GM04504 (cell line): ENCODE measurements at places on chromosomes 12 and 14.

- peak; percentile 33 for DNase-seq
Observed at GRCh38 chr12:96240656-96241055, 46.5 kb downstream of the ELK3 start.

GRCh38 chr12:21634245-21634644, 23.4 kb downstream of the LDHB start:
- DNase-seq = no peak

- peak; percentile 95 for DNase-seq
Observed at GRCh38 chr12:103560604-103561101, 26.4 kb upstream of the STAB2 start.

DNA sequence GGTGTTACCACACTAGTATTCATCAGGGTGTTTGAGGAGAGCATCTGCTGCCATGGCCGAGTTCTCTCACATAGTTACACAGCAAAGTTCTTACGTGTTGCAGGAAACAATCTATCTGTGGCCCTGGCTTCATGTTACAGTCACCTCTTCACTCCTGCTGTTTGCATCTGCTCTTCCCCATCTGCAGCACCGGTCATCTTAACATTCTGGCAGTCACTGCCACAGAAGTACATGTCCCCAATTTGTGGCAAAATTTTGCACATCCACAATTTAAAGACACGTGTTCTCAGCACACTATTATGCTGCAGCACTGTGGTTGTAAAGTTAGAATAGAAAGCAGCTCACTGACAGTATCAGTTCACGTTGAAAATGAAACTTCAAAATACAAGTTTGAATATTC, 23.2 kb downstream of the MAPK1IP1L start:
- no peak for DNase-seq

DNA sequence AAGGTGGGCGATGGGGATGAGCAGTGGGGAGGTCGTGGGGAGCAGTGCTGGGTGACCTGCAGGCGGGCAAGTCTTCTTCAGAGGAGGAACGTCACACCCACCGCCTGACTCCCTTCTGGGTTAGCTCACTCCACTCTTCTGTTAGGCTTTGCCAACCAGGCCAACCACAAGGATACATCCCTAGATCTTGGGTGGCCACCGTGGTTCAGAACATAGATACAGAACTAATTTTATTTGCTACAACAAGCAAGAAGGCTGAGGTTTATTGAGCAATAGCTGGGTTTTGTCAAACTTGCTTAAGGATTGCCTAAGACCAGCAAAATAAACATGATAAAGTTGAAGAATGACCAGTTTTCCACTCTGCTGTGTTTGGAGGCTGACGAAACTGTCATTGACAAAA, 109.4 kb downstream of the DACT1 start:
- DNase-seq = peak; percentile 73

GRCh38 chr14:54483073-54483745, 5.6 kb downstream of the GMFB start:
- DNase-seq = no peak

DNA sequence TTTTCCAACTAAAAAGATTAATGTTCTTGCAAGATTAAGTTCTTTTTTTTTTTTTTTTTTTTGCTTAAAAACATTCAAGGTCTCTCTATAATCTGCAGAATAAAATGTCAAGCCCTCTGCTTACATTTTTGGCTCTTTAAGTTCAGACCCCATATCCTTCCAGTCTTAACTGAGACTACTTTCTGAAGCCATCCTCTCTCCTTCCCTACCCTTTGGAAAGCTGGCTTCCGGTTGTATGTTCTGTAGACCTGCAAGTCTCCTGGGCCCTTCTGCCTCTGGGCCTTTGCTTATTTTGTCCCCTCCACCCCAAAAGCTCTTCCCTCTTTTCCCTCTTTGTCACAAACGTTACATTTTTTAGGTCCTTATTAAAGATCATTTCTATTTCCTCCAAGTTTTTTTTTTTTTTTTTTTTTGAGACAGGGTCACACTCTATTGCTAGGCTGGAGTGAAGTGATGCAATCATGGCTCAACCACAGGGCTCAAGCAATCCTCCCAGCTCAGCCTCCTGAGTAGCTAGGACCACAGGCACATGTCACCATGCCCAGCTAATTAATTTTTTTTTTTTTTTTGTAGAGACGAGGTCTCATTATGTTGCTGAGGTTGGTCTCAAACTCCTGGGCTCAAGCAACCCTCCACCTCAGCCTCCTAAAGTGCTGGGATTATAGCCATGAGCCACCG, 46.5 kb downstream of the PTPRB start:
- DNase-seq = no peak

GRCh38 chr12:460261-461230, 807 bp downstream of the B4GALNT3 start:
- no peak for DNase-seq

- no peak for DNase-seq
Observed at GRCh38 chr12:65637774-65638173, 186.5 kb upstream of the HMGA2 start.

DNA sequence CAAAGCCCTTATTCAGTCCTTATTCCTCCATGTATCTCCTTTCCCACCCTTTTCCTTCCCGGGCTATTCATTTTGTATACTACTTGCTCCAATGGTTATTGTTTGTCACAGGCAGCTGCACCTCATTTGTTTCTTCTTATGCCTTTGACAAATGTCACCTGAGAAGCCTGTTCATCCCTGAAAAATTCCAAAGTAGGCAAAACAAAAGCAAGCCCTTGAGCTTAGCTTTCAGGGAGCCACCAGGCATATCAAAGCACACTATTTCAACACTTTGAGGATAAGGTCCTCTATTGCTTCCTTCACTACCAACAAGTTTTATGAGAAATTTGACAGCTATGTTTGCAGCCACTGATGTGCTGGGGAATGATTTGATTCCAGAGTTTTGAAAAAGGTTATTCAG, 738.7 kb upstream of the LMO3 start:
- no peak for DNase-seq

DNA sequence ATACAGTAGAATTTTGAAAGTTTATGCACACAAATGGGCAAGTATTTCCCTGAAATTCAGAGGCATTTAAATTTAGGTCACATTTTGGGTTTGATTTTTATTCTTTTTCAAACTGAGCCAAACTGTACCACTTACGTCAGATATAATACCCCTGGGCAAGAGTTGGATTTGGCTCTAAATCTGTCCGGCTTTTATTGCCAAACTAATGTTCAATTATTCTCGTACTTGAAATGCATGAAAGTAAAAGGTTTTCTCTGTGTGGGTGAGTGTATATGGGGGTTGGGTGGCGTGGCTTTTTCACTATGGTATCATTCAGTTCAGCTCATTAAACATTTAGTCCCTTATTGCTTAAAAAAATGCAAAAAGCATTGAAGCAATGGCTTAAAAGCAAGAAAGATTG, 55.9 kb downstream of the SLCO1C1 start:
- no peak for DNase-seq

- DNase-seq = no peak
Observed at GRCh38 chr14:52878469-52878868, 72.4 kb downstream of the FERMT2 start.

- DNase-seq = no peak
Observed at GRCh38 chr12:32494656-32495055, 95.3 kb downstream of the FGD4 start.

DNA sequence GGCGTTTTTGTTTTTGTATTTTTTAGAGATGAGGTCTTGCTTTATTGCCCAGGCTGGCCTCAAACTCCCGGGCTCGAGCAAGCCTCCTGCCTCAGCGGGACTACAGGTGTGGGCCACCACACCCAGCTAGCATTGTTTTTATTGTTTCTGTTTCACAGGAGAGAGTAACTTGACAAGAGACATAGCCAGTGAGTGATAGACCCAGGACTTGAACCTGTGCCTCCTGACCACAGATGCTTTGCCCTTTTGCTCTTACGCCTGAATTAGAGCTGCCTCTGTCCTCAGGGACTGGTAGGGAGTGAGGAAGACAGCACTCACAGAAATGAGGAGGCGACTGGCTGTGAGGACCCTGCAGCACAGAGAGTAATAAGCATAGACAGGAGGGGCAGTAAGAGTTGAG, 2.3 kb downstream of the EVL start:
- DNase-seq = no peak

- no peak for DNase-seq
Observed at GRCh38 chr12:42625611-42626010, 36.1 kb upstream of the PRICKLE1 start.

GRCh38 chr14:68111097-68111852, 291.7 kb downstream of the RAD51B start:
- DNase-seq = no peak

GRCh38 chr12:109951136-109951535, 45.0 kb downstream of the GIT2 start:
- DNase-seq = peak; percentile 64

GRCh38 chr14:59254146-59254910, 65.9 kb downstream of the DAAM1 start:
- DNase-seq = peak; percentile 90

GRCh38 chr14:75877292-75877691, 104.5 kb downstream of the TGFB3 start:
- peak; percentile 45 for DNase-seq

DNA sequence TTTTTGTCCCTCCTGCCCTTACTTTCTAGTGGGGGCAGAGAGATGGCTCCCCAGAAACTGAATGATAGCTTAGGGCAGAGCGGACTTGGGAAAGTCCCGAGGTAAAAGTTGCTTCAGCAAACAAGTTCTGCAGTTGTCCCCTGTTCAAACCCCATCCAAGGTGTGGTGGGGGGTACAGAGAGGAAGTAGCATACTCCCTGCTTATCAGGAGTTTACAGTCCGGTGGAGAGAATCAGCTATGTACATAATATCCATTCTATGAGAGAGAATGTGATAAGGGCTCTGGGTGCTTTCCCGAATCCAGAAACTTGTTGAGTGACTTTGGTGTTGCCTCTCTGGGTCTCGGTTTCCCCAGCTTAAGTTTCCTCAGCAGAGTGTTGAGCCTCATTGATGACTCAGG, 40.4 kb upstream of the VRK1 start:
- DNase-seq = no peak

DNA sequence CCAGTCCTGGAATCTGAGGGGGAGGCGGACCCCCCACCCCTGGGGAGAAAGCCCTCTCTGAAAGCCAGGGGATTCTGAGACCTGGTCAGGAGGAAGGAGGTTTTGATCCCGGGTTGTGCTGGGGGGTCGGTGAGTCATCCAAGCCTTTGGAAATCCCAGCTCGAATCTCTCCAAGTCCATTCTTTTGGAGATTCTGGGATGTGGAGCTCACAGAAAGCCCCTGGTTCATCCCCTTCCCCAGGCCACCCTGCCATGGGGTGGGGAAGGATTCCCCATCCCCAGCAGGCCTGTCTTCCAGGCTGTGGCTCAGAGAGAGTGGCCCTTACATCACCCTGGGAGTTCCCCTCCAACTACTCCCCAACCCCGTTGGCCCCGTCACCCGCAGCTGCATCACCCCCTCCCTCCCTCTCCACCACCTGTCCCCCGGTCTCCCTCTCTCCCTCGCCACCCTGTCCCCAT, 14.3 kb downstream of the EXOC3L4 start:
- DNase-seq = no peak

DNA sequence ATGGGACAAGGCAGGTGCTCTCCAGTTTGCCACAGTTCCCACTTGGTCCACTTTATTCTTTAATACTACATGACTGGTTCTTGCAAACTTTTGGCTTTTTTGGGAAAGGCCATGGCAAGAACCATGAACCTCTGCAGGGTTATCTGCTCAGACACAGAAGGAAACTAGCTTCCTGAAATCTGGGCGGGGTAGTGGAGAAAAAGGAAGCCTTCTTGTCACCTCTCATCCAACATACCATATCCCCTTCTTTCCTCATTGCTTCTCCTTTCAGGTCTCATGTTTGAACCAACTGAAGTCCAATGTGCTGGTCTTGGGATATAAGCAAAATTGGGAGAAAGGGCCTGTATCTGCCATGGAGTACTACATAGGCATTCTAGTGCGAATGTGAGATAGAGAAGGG, 5.5 kb upstream of the KLHL33 start:
- no peak for DNase-seq

DNA sequence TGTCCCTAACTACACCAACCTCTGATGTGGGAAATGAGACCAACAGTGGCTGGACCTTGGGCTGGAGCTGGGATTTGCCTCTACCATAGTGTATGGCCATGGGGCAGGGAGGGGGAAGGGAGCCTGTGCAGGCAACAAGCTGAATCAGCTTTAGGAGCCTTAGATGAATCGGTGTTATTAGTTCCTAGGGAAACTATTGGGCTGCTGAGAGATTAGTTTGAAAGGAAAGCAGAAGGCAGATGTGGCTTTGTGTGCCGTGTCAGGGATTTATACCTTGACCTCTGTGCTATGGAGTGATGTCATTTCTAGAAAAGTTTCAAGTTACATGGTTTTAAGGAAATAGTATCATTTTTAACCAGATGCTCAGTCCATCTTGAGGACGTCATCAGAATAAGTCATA, 19.5 kb upstream of the GAS2L3 start:
- no peak for DNase-seq

DNA sequence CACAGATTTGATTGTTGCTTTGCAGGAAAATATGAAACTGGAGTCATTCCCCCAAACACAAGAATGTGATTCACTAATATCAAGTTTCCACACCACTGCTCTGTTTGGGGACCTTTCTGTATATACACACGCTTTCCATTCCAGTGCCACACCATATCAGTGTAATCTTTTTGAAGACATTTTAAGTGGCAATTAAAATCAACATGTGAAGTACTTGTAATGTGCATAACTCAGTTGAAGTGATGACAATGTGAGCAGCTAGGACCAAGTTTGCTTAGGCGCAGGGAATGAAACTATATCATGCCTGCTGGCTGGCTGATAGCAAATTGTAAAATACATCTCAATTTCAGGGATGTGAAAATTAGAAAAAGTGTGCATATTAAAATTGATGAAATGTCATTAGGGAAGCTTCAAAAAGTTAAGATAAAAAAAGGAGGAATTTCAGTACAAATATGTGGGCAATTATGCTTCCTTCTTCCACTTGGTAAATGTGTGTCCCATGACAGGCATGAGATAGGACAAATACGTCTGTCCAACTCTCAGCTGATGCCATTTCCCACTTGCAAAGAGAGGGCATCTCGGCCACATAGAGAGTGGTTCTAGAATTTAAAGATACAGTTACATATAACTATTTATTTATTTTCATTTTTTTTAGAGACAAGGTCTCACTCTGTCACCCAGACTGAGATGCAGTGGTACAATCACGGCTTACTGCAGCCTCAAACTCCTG, 43.7 kb downstream of the HSPB8 start:
- DNase-seq = no peak

- peak; percentile 46 for DNase-seq
Observed at GRCh38 chr14:60090864-60091519, 731 bp upstream of the PCNX4 start.

GRCh38 chr14:65549429-65549828, 136.9 kb downstream of the FUT8 start:
- DNase-seq = no peak

DNA sequence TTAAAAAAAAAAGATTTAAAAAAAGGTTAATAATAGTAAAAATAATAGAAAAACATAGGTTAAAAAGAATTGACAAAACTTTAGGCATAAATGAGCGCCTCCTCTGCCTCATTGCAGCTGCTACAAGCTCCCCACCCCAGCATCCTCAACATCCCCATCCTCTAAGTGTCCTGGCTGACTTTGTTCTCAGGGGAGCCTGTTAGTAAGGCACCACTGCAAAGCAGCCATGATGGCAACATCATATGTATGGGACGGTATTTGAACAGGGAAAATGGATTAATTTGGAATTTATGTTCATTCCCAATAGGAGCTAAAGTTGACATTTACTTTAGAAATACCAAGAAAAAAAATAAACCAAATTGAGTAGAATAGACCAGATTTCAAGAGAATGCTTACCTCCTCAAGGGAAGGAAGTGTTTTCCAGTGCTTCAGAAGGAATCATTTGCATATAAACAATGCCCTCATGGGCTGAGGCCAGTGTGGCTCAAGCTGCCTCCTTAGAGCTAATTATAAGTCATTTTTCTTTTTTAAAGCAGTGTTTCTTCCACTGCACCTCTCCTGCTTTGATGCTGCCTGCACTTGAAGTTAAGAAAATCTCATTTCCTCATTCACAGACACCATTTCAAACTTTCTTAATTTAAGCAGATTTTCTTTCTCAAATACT, 59.6 kb downstream of the DACT1 start:
- DNase-seq = no peak
